ENCODE measurements at places on chromosomes 13 and 19.

DNA sequence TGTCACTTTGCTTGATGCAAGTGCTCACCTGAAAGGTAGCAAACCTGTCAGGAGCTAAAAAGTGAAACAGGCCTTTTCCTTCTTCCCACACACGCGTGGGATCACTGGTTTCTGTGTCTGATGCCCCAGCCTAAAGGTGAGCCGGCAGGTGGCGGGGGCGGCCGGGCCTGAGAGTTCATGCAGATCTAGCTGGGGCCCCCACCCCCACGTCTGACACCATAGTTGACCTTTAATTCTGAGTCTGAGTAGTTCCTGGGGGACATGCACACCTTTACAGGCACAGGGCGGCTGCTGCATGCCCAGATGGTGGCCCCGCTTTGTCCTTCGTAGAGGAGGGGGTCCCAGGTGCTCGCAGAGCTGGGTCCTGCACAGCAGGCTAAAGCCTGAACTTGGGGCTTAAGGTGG is 345.3 kb downstream of the TEX29 start:
- no peak for DNase-seq

DNA sequence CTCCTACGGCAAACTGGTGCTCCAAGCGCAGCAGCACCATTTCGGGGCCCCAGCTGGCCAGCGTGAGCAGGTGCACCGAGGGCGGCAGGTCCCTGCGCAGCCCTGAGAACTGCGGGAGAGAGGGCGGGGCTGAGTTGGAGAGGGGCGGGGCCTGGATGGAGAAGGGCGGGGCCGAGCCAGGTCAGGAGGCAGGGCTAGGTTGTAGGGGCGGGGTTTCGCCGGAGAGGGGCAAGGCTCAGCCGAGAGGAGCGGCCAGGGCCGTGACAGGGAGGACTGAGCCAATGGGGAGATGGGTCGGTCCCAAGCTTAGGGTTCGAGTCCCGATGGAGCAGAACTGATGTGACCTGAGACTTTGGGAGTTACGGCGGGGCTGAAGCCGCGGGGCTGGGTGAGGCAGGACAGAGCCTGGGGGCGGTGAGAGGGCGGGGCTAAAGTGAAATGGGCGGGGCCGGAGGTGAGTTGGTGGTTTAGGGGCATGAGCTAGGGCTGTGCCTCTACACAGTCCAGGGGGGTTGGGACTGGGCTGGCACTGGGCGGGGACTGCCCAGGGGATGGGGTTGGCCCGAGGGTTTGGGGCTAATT is 19.0 kb downstream of the MAN2B1 start:
- DNase-seq, result no peak

DNA sequence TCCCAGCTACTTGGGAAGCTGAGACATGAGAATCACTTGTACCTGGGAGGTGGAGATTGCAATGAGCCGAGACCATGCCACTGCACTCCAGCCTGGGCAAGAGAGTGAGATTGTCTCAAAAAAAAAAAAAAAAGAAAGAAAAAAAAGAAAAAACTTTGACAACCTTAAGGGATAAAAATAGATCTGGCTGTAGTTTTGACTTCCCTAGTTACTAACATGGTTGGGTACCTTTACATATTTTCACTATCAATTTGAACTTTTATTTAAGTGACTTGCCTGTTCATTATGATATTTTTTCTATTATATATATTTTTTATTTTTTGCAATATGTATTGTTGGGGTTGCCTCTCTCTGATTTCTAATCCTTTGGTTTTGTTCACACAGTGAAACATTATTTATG is 8.4 kb upstream of the ZNF235 start:
- DNase-seq, result no peak

GRCh38 chr13:55893540-55893939 is 1247.2 kb upstream of the PRR20A start:
- no peak for DNase-seq

- DNase-seq, result no peak
Measured at GRCh38 chr19:18647371-18647767, 10.5 kb downstream of the KLHL26 start.

GRCh38 chr13:98315902-98316301 is 138.8 kb upstream of the RNF113B start:
- no peak for DNase-seq

GRCh38 chr13:65378943-65379519 is 1851.1 kb downstream of the PCDH9 start:
- no peak for DNase-seq

GRCh38 chr19:51440846-51441409 is 17.3 kb downstream of the SIGLEC8 start:
- no peak for DNase-seq

DNA sequence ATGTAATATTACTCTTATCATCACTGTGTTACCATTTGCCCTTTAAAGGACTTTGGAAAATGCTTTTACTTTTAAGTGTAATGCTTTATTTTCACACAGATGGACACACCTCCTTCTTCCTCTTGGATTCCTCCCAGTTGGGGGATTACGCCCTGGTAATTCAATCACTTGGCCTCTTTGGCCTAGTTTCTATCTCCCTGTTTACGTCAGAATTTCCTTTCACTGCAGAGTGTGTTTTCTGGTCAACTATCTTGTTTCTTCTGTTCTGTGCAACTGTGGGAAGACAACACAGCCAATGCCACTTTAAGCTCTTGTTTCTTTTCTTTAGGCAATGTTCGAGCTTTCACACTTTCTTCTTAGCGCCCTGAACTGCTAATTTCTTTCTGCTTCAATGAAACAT is 257.3 kb upstream of the MAB21L1 start:
- no peak for DNase-seq

GRCh38 chr13:38103851-38104250 is 234.3 kb upstream of the TRPC4 start:
- DNase-seq, result no peak

- peak; percentile 2 for DNase-seq
Measured at GRCh38 chr13:46288570-46289259, 77.0 kb downstream of the LRRC63 start.

GRCh38 chr13:96552559-96552958 is 441.7 kb downstream of the OXGR1 start:
- DNase-seq, result no peak

DNA sequence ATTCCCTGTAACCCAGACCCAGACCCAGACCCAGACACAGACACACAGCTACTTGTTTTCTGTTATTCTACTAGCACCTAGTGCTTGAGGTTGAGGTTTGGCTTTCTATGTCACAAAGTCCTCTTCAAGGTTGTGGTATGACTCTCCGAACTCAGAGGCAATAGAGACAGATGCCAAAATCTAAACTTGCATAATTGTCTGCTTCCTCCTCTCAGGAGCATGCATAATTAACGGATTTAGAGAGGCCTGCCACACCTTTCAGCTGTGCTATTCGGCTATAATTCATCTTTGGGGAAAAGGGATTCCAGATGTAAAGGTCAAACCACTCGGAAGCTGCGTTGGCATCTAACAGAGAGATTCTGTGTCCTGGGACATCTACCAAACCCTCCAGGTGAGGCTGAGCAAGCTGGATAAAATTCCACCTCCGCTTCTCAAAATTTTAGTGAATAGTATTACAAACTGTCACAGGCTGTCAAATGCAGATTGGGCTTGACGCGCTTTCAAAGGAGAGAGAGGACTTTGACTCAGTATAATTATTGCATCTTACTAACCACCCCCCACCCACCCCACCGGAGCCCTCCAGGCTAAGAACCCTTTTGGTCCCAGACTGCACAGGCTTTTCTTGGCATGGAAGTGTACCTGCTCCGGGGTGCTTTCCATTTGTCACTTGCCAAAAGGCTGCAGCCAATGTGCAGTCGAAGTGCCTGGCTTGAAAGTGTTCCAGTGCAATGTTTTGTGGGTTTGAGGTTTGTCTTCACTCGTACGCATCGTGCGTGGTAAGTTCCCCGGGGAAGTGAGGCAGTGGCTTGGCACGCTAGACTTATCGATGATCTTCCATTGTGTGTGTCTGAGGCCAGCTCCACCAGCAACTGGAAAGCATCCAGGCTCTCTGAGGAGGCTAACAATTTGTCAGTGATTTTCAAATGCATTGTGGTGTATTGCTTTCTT is 194.1 kb downstream of the TDRD3 start:
- DNase-seq, result no peak

- no peak for DNase-seq
Measured at GRCh38 chr13:93284064-93284463, 57.5 kb downstream of the GPC6 start.

DNA sequence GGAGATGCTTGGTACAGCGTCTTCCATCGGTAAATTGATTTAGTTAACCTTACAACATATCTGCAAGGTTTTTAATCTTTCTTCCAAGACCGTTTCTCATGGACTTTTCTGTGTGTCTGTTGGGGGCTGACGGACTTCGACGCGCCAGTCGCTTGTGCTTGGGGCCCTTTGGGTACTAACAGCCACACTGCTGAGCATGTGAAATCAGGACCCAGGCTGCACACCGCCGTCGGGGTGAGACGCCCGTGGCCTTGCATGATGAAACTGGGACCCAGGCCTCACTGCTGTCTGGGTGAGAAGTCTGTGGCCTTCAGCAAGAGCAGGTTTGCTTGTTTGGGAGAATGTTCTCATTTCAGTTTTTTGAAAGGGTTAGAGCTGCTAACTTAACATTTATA is 9.8 kb downstream of the ATP4B start:
- DNase-seq, result no peak

DNA sequence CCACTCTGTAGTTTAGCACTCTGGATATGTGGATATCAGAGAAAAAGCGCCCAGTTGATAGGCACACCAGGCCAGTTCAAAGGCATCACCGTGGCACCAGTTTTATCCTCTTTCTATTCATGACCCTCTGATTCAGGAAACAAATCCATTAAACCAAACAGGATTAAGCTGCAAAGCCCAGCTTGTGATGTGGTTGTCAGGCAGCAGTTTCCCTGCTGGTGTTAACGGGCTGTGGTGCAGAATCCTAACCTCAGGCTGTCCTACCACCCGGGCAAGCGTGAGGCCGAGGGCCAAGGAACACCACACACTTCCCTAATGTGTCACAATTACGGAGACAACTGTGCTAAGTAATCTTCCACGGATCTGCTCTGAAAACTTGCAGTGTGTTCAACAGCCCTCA is 209.1 kb downstream of the OLFM4 start:
- no peak for DNase-seq

GRCh38 chr13:40910324-40911050 is 108.6 kb downstream of the ELF1 start:
- no peak for DNase-seq

DNA sequence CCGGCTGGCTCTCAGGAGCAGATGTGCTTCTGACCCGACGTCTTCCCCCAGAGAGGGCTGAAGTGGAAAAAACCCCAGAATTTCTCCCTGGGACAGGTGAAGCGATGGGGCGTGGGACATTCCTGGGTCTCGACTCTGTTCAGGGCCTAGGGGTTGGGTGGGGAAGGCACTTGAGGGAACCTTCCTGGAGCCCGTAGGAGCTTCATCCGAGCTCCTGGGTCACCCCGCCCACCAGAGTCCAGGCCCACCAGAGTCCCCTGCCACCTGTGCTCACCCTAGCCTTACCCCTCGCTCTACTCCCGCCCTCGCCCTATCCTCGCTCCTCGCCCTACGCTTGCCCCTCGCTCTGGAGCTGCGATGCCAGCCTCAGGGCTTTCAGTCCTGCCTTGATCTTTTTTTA is 23.2 kb downstream of the EPN1 start:
- no peak for DNase-seq

DNA sequence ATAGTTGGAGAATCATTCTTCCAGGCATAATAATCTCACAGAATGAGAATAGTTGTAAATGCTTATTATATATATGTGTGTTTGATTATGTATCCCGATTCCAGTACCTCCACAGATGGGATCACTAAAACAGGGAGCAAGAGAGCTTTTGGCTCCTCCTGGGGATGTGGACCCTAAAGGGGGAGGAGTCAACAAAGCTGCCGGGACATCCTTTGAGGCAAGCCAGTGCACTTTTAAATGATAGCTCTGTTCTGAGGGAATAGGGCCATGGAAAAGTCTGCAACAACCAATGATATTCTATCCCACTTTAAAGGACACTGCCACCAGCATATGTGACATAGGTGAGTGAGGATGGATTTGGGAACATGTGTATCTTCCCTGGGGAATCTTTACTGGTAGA is 40.8 kb downstream of the SLITRK5 start:
- DNase-seq, result no peak

- no peak for DNase-seq
Measured at GRCh38 chr13:111292710-111293485, 27.5 kb upstream of the TEX29 start.

DNA sequence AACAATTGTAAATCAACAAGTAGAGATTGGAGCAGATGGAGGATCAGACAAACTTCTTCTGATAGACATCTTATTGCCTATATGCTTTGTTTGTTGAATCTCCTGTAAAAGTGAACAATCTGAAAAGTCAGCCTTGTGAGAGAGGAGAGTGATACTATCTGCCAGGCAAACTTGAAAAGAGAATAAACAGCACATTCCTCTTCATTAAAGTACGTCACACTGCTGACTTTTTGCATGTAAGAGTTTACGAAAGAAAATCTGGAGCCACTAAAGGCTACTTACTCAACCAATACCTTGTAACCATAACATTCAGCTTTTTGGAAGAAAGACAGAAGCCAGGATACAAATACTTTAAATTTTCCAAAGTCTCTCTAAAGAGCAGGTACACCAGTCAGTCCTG is 42.5 kb downstream of the EDNRB start:
- no peak for DNase-seq

DNA sequence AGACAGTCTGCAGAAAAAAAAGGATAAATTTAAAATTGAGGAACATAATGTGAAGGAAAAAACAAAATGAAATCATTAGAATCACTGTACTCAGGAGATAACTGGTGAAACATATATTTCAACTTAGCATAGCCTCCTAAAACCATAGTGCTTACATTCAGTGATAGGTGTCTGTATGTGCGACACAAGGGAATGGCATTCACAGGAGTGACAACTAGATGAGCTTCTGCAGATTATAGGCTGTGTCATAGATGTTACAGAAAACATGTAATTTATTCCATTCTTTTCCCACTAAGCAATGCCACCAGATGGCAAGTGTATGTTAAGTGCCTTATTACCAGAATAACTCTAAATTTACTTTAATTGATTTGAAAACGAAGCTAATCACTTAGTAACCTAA is 960.0 kb upstream of the PCDH20 start:
- no peak for DNase-seq
